ENCODE measurements at places on chromosomes 1 and 21.
A peak's percentile ranks its signal among the peaks of the same experiment; 100 is the strongest.

DNA sequence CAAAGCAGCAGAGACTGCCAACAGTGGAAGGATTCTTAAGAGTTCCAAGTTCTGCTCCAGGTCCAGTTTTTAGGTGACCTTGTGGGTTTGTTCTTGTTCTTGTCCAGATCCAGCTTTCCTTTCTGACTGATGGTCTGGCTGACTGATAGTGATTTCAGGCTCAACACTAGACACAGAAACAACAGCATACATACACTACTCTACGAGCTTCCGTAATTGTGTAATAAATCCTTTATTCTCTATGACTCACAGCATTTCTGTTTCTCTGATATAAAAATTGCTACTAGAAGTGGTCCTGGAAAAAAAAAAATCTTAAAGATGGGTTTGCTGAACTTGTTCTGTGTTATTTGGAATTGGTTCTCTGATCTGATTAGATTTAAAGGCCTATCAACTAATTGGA, 62.2 kb upstream of the PTCH2 start:
- no peak for DNase-seq

- DNase-seq = no peak
Measured at GRCh38 chr1:46526013-46526690, 25.3 kb downstream of the KNCN start.

DNA sequence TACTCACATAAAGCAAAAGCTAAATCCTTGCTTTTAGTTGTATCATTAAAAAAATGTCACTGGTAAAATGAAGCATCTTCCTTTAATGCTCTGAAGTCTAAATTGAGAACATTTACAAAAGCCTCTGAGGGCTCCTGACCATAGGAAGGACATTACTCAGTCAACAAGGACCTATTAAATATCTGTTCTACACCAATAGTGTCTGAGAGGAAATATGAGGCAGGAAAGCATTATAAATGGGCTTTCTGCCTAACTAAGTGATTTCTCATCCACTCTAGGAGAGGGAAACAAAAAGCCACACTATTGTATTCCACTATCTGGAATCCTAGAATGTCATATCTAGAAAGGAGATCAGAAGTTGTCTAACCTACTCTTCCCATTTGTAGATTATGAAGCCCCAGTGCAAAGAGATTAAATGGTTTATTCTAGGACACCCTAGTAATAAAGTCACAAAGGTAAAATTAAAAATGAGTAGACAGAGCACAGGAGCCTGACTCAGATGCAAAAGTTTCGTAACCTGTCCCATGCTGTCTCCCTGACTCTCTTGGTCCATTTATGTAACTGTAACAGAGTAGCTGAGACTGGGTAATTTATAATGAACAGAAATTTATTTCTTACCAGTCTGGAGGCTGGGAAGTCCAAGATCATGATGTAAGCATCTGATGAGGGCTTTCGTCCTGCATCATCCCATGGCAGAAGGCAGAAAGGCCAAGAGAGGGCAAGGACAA, 17.6 kb downstream of the RGS1 start:
- no peak for DNase-seq

DNA sequence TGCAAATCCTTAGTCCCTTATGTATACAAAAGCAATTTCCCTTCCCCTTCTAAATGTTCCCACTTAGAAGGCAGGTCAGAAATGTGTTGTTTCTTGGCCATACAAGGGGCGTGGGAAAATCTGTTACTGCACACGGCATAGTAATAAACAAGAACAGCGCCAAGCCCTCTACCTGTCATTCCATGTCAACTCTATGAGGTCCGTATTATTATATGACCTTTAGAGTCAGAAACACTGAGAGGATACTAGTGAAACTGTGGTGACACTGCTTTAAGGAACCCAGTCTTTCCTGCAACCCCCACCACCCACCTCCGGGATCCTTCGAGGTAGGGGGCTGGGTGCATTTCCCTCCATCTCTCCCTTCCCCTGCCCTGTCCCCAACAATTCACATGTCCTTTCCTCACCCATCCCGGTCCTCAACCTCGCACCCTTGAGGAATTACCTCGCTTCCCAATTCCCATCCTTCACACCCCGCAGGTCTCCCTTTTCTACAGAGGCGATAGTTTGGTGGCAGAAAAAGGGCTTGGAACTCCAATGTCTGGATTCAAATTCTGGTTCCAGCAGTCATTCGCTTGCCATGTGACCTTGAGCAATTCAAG, 647 bp downstream of the SDHB start:
- no peak for DNase-seq

DNA sequence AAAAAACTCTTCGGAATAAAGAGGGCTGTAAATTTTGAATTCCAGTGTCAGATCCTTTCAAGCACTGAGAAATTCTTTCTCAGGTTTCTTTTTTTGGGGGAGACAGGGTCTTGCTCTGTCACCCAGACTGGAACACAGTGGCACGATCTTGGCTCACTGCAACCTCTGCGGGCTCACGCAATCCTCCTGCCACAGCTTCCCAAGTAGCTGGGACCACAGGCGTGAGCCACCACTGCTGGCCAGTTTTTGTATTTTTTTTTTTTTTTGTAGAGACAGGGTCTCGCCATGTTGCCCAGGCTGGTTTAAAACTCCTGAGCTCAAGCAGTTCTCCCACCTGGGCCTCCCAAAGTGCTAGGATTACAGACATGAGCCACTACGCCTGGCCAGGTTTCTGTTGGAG, 34.8 kb upstream of the EPHA8 start:
- DNase-seq = no peak

DNA sequence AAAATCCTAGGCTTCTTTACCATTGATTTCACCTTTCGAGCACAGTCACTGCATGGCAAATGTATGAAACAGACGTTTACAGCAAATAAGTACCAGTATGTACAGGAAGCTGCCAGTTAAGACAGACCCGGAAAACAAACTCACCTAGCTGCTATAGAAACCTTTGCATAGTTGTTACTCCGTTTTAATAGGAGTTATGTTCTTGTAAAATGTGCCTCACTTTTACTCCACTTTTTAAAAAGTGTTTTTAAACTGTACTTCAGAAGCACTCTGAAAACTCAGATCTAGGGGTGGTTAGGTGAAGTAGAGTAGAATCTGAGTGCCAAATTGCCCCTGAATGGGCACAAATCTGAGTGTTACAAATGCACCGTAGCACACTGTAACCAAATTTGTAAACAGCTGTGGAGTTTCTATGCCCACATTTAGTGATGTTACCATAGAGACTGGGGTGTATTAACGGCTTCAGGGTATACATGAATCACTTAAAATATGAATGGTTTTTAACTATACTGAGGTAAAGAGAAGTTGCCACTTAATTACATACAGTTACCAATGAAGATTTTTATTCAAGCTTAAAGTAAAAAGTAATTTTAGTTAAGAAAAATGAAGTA, 30.7 kb downstream of the CNIH4 start:
- DNase-seq = no peak

DNA sequence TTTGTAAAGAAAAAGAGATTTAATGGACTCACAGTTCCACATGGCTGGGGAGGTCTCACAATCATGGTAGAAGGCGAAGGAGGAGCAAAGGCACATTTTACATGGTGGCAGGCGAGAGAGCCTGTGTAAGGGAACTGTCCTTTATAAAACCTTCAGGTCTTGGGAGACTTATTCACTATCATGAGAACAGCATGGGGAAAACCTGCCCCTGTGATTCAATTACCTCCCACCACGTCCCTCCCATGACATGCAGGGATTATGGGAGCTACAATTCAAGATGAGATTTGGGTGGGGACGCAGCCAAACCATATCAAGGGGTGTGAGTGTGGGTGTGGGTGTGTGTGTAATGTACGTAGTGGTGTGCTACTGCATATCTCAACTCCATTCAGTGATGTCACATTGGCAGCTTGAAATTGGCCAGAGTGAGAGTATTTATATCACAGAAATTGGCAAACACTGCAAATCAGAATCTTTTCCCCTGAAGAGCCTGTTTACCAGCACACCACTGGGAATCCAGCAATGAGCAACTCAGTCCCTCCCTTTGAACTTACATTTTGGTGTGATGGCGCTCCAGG, 5.4 kb downstream of the ARHGEF10L start:
- DNase-seq = no peak

GRCh38 chr1:8925960-8926359, 19.7 kb upstream of the CA6 start:
- no peak for DNase-seq

- peak; percentile 43 for DNase-seq
Measured at GRCh38 chr1:43563876-43564539, 33.3 kb downstream of the PTPRF start.

DNA sequence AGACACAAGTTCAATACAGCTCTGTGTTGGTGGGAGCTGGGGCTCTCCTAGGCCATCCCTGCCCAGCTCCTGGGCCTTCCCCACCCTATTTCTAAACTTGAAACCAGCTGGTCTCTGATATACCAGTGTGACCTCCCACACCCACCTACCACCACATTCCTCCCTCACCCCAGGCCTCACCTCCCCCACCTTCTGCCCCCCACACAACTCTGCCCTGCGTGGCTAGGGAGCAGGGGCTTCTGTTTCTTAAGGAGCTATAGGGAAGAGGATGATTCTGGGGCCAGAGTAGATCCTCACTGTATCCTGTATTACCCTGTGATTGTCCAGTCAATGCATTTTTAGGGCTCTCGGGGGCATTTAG, 16.5 kb downstream of the NES start:
- no peak for DNase-seq

DNA sequence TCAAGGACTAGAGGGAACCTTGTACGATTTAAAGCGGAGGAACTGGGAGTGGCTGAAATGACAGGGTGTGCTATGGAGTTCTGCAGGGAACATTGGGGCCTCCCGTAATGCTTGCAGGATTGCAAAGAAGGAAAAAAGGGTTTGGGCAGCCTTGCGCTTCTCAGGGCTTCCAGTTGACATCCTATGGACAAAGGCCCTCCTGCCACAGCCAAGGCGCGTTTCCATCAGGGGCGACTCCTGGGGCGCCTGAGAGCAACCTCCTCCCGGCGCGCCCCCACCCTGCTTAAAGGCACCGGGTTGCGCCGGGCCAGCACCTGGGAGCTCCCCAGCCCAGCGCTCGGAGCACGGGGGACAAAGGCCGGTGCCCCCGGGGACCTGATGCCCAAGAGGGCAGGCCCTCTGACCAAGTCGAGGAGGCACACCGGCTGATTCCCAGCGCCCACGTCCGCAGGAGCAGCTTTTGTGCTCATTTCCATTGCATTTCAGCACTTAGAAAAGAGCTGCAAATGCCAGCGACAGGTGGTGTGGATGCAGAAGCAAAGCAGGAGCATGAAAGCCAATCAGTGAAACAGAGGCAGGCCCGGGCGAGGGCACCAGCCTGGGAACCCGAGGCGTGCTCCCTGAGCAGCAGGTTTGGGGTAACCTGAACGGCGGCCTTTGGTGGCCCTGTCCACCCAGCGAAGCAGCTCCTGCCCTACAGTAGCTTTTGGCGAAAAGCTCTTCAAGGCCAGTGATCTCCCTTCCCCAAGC, 17.6 kb upstream of the RNF187 start:
- DNase-seq = no peak

- no peak for DNase-seq
Measured at GRCh38 chr21:41246808-41247207, 69.8 kb upstream of the FAM3B start.

DNA sequence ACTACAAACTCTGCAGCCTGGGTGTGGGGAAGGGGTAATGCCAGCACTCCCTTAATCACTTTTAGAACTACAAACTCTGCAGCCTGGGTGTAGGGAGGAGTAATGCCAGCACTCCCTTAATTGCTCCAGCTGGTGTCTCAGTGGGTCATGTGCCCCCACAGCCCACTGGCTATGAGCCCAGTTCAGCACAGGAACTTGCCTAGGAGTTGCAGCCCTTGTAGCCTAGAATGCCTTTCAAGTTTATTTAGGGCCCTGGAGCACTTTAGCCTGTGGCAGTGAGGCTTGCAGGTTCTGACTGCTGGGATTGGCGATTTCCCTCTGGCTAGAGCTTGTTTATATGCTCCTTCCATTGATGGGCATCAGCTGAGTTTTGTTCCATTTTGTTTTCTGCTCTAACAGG, 17.1 kb downstream of the VN1R5 start:
- DNase-seq = peak; percentile 12

Data from muscle of arm (tissue), 14 donors.